Brain (organoid and tissue), 16 donors: ENCODE measurements at places on chromosomes 5 and 9.

DNA sequence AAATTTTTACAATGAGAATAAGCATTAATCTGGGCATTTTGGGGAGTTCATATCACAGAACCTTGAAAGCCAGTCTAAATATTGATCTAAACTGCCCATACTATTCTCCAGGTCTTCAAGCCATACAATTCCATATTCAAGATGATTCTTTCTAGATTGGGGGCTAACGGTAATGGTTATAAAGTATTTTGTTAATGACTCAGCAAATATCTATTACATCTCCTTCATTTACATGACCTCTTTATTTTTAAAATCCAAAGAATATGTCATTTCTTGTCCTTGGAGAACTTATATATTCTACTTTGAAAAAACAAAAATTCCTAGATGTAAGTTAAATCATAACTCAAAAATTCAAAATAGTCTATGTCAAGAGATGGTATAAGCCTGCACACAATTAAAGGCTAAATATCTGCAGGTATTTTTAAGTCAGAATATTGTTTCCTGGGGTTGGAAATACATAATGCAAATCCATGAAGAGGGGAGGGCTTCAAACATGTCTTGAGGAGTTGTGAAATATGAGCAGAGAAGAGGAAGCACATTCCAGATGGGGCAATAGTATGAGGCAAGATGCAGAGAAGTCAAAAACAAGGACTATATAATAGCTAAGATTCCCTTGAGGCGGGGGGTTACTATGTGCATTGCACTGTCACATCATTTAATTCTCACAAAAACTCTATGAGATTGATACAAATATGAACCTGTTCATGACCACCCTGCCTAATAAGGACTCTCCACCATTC lies 526.4 kb downstream of the NR2F1-AS1 start:
- DNase-seq = no peak

- DNase-seq = peak; percentile 37
Measured at GRCh38 chr9:13728131-13728530, 448.6 kb upstream of the MPDZ start.

DNA sequence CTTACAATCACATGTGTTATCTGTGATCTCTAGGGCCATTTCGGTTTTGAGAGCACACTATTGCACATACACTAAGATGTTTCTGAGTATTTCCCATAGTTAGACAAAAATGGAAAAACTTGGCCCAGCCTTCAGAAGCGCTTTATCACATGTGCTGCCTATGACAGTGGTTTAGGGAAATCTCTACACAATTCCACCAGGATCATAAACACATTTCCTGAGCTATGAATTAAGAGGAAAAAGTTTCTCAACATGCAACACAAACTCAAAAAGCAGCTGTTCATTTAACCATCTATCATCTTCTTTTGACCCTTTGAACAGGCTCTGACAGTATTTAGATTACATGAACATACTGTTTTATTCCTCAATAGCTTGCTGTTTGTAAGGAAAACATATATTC lies 15.1 kb downstream of the FGF1 start:
- DNase-seq = no peak

GRCh38 chr9:106502930-106503329 lies 360.0 kb upstream of the ZNF462 start:
- no peak for DNase-seq

DNA sequence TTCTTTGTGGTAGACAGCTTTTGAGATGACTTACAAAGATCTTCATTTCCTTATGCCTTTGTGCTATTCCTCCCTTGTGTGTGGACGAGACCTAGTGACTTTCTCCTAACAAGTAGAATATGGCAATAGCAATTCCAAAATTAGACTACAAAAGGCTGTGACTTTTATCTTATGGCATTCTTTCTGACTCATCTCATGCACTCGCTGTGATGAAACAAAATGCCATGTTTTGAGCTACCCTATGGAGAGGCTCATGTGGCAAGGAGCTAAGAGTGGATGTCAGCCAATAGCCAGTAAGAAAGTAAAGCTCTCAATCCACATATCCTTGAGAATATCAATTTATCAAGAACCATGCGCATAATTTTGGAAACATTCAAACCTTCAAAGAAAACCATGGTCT lies 380.5 kb upstream of the SMC2 start:
- DNase-seq = no peak

- DNase-seq = no peak
Measured at GRCh38 chr9:118162716-118163115, 458.5 kb downstream of the TLR4 start.

DNA sequence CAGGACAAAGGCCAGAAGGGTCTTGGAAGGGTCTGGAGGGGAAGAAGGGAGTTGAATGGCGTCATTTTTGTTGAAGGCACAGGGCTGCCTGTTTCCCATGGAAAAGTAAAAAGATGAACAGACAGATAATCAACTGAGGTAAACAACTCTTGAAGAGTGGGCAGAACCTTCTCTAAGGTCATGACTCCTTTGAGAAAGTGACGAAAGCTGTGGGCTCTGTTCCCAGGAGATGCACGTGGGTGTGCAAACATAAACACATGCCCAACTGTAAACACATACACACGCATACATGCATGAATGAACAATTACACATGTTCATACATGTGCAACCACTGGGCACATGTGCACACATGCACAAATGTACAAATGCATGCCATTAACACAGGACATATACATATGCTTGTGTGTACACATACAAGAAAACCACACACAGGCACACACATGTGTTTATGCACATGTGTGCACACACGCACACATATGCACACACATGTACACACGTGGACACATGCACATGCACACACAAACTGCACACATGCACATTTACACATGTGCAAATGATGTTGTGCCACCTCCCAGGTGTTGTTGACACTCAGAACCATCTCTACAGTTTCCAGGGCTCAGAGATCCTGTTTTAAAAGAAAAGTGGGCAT lies 143.3 kb downstream of the GADD45G start:
- DNase-seq = no peak

DNA sequence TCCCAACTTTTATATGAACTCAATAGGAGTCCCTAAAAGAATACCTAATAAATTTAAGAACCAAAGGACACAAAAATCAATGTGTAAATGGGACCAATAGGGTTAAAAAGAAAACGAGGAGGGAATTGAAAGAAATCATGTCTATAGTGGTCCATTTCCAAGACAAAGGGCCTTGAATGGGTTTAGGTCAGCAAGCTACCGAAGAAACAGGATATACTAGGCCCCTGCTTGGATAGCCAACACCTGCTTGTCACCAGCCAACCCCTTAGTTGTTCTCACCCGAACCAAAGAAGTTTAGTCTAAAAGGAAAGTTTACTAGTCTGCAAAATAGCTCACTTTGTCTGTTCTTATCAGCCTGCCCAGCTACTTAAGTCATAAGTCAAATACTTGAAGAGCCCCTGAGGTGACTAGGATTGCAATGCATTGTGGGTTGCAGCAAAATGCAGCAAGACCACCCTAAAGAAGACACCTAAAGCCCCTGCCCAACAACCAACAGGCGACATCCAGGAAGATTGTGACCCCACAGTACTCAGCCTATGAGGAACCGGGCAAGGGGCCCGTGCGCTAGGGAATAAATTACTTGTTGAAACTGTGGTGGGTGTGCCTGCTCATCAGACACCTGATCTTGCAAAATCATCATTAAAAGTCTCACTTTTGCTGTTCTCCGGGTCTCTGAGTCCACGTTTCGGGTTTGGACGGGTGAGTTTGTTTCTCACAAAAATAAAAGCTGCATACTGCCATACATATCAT lies 183.9 kb upstream of the PPP1R26 start:
- no peak for DNase-seq

DNA sequence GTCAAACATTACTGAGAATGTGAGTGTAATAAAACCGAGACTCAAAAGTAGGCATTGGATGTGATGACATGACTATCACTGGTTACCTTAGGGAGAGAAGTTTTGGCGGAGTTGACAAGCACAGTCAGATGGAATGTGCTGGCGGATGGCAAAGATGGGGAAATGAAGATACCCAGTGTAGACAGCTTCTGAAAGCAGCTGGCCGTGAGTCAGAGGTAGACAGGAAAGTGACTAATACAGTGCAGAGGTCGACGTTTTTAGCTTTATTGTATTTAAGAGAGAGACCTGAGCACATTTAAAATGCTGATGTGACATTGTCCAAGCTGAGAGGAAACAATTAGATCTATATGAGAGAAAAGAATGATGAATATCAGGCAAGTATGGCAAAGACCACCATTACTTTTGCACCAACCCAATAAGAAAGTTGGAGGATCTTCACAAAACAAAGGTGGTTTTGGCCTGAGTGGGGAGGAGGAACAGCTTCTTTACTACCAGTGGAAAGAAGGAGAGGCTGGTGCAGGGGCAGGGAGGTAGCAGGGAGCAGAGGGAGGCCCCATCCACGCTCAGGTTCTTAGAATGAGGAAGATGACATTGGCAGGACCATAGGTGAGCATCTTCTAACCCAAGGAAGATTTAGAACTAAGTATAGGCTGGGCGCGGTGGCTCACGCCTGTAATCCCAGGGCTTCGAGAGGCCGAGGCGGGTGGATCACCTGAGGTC lies 36.7 kb upstream of the KCNIP1 start:
- no peak for DNase-seq

DNA sequence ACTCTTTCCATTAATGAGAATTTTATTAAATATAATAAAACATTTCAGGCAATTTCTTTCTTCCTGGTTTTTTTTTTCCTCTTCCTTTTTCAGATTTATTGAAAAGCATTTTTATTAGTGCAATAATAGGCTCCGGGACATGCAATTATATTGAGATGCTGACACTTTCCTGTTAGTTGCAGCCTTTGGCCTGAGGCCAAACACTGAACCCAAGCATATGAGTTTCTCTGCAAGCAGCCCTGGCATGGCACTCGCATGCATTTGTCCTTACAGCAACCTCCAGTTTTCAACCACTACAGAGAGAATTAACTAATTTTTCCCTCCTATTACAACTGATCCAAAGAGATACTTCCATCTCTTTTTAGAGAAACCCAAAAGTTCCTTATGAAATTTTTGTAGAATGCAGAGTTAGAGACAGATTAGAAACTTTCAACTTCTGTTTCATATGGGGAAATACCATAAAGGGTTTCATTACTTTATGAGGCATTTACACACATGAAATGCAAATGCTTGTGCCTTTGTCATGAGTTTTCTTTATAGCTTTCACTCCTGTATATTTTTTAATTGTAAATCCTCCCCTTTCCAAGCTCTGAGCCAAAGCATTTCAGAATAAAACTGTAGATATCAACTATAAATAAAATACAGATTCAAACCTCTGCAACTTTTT lies 183.0 kb downstream of the CETN3 start:
- DNase-seq = peak; percentile 76

GRCh38 chr9:18848657-18849056 lies 184.4 kb downstream of the SAXO1 start:
- DNase-seq = no peak

DNA sequence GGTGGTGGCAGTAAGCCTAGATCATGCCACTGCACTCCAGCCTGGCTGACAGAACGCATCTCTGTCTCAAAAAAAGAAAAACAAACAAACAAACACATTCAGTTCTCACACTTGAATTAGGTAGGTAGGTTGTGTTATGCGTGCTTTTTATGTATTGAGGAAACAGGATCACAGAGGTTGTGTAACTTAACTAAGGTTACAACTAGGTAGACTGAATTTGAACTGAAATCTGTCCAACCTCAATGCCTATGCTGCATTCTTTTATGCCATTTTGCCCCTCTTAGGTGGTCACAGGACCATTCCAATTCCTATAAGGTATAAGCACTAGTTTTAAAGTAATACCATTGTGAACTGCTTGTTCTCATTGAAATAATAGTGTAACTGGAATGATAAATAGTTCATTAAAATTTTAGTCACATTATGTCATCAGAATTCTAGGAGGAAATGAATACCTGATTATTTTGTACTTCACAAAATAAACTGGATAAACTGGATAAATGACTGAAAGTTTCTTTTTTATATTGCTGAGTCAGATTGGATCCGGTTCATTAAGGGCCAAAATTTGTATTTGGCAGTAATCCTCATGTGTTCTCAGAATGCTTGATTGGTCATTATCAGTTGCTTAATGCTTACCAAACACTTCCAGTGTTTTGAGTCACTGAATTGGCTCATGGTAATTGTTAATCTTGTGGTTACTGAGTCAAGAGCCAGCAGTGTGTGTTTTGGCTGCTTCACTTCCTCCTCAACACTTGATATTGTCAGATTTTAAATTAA lies 7.1 kb downstream of the UBAP1 start:
- no peak for DNase-seq

DNA sequence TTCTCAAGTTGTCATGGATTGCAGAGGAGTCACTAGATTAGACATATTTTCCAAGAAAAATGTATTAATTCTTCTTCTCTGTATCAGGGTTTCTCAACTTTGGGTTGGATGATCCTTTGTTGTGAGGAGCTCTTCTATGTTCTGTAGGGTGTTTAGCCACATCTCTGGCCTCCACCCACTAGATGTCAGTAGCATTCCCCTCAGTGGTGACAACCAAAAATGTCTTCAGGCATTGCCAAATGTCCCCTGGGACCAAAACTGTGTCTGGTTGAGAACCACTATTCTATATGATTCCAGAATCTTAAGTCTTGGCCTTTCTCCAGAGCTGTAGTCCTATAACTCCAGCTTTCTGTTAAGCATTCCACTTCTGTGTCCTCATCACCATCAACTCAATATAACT lies 220.9 kb downstream of the KIAA0825 start:
- DNase-seq = no peak

DNA sequence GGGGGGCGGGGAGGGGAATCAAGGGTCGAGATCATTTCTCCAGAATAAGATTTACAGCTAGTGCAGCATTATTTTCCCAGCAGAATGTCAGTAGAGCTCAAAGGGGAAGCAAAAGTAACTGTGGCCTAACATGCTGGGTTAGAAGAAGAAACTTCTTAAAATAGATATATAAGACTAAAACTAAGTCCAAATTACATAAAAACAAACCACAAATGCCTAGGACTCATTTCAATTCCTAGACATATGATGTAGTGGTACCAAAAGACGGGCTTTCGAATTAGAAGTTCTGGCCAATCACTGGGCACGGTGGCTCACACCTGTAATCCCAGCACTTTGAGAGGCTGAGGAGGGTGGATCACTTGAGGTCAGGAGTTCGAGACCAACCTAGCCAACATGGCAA lies 20.8 kb upstream of the MELK start:
- DNase-seq = no peak

- DNase-seq = no peak
Measured at GRCh38 chr5:57037355-57037754, 85.4 kb upstream of the MIER3 start.

DNA sequence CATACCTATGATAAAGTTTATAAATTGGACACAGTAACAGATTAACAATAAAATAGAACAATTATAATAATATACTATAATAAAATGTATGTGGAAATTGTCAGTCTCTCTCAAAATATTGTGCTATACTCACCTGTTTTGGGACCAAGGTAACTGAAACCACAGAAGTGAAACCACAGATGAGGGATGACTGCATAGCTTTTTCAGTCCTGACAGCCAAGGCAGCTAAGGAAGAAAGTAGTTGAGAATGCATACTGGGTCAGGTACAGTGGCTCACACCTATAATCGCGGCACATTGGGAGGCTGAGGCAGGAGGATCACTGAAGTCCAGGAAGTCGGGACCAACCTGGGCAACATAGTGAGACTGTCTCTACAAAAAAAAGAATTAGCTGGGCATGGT lies 8.9 kb downstream of the SRP19 start:
- no peak for DNase-seq

GRCh38 chr5:160494451-160494850 lies 72.8 kb downstream of the PTTG1 start:
- no peak for DNase-seq
